ENCODE measurements at places on chromosomes 11 and 22. TPM values are rescaled to one million over a fixed set of nuclear protein-coding genes. Genes with fewer than 3 reads are reported as not detected.

The SYVN1 gene
- polyA plus RNA-seq, result 62.0 TPM

The UBQLNL gene
- 42.8 TPM for polyA plus RNA-seq

The TMEM191C gene
- 35.3 TPM for polyA plus RNA-seq

The CDKN1C gene
- polyA plus RNA-seq, result 15.2 TPM

The ZNF280B gene
- 22.8 TPM for polyA plus RNA-seq

The YIF1A gene
- polyA plus RNA-seq, result 82.6 TPM

DNA sequence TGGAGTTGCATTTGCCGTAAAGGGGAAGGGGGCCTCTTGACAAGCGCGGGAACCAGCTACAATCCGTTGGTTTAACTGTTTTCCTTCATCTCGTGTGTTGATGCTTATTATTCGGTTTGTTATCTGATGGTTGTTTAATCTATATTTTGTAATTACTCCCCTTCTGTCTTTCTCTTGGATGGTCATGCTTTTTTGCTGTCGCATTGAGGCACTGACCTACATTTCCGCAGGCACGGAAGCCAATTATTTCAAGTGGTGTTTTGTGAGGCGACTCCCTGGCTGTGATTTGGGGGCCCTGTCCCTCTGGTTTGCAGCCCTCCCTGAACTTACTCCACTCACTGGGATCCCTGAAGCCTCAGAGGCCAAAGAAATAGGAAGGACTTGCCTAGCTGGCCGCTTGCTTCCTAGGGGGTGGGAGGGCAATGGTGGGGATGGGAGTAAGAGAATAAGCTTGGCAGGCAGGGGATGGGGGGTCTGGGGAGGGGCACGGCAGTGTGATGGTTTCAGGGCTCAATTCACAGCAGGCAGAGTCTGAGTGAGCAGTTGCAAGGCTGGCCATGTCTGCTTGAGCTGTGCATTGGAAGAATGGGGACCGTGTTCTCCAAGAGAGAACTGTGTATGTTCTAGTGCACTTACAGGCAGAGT lies 165.8 kb upstream of the B3GAT1 start:
- no peak for DNase-seq

DNA sequence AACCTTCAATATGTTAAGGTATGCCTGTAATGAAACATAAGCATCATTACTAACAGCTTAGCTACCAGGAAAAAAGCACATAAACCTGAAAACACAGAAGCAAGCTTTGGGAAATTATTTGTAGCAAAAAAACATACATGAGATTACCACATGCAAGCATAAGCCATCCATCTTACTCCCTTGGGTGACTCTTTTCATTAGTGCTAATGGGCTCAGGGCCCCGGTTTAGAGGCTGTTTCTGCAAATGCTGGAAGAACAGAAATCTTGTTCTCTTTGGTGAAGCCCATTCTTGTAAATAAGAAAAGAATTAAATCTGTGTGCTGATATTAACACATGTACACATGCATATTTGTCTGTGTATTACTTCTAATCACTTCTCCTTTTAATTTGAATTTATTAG lies 314.3 kb downstream of the TTC28 start:
- no peak for DNase-seq

DNA sequence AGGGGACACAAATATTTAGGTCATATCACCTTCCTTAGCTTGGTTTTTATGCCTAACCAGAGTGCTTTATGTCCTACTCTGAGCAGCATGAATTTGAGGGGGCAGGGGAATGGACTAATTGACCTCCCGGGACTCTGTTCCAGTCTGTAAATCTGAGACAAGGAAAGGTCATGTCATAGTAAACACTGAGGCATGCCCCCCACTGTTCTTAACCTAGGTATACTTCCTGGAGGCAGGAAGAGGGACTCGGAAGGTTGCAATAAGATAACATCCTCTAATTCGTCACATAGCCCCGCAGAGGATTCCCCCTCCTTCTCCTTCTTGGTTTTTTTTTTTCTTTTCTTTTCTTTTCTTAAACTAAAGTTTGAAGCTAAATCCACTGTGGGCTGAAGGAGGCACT lies 540.3 kb upstream of the CADM1 start:
- DNase-seq, result no peak

GRCh38 chr11:59523541-59523940 lies 12.2 kb downstream of the OR4D9 start:
- DNase-seq, result no peak

DNA sequence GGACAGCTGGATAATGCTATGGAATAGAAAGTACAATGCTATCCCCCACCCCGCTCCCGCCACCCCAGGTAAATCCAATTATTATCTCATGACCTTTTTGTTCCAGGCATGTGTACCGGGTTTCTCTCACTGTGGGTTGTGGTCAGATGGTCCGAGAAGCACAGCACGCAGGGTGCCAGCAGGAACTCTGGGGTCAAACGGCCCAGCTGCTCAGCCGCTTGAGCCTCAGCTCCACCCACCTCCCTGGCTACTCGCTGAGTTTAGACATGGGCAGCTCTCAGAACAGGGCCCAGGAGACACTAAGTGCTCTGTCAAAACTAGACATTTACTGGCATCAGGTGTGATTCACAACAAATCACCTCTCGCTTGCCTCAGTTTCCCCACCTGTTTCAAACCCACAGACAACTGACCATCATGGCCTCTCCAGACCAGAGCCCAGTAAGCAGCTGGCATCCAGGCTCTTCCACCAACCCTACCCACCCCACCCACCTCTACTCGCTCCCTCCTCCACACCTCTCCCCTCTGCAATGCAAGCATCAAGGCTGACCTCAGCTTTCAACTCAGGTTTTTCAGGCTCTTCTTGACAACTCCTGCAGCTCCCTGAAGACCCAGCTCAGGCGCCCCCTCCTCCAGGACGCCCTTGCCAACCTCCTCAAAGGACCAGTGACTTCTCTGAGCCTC lies 13.0 kb upstream of the MFNG start:
- DNase-seq, result no peak

GRCh38 chr11:22371160-22371559 lies 33.0 kb downstream of the SLC17A6 start:
- DNase-seq, result no peak

DNA sequence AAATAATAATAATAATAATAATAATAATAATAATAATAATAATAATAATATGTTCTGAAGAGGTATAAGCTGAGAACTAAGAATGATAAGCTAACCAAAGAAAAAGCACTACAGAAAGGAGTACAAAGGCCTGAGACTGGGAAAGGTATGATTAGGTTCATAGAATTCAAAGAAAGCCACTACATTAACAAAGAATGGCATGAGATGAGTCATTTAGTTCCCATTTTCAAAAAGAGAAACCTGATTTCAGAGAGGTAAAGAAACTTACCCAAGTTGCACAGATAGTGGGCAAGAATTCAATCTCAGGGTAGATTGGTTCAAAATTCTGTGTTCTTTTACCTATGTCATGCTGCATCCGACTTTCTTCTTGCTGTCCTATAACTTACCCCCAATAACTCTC lies 350.9 kb downstream of the TTC28 start:
- no peak for DNase-seq

DNA sequence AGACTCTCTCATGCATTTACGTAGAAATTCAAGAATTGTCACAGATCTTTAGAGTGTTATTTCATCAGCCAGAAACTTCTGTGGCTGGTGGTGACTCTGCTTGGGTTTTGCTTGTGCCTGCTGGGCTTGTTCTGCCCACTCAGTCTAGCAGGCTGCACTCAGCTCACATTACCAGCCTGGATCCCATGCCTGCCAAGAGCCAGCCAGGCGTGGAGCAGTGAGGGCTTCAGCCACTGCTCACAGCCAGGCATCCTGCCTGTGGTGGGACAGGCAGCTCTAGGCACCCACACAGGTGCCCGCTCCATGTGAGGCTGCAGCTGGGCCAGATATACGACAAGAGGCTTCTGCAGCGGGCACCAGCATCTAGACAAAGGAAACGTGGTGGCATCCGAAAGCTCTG lies 1213.3 kb upstream of the RAG2 start:
- DNase-seq, result no peak

DNA sequence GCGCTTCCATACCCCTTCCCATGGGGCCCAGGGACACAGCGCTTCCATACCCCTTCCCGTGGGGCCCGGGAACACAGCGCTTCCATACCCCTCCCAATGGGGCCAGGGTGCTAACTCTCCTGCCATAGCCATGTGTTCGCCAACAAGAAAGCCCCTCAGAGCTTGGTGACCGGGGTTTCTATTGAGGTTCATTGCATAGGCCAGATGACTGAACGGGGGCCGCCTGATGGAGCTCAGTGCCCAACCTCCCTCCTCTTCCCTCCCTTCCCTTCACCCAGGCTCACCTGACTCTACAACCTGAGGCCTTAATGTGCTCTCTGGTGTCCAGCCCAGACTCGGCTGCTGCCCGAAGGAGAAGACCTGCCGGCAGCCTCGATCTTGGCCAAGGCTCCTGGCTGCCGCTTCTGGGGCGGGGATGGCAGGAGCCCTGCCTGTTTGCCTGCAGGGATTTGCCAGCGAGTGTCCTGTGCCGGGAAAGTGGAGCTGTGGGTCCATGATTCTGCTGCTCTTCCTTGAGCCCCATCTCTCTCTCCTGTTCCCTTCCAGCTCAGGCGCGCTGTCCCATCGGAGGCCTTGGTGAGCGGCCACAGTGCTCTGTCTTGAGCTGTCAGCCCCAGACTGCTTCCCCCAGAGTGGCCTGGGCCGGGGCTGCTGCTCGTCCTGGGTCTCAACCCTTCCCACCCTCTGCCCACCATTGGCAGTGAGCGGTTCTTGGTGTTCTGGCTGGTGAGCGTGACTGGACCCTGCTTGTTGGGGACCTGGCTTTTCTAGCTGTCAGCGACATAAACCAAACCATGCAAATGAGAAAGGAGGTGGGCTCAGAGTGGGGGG lies 267.0 kb downstream of the TBC1D22A start:
- no peak for DNase-seq

- no peak for DNase-seq
Observed at GRCh38 chr22:48406161-48406560, 1421.5 kb downstream of the BRD1 start.

DNA sequence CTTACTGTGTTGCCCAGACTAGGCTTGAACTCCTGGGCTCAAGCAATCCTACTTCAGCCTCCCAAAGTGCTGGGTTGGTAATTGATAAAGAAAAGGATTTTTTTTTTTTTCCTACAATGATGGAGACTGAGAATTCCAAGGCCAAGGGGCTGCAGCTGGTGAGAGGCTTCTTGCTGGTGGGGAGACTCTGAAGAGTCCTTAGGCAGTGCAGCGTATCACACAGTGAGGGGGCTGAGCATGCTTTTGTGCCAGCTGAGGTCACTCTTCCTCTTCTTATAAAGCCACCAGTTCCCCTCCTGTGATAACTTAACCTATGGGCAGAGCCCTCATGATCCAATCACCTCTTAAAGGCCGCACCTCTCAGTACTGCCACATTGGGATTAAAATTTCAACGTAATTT lies 28.2 kb upstream of the CCDC81 start:
- no peak for DNase-seq

DNA sequence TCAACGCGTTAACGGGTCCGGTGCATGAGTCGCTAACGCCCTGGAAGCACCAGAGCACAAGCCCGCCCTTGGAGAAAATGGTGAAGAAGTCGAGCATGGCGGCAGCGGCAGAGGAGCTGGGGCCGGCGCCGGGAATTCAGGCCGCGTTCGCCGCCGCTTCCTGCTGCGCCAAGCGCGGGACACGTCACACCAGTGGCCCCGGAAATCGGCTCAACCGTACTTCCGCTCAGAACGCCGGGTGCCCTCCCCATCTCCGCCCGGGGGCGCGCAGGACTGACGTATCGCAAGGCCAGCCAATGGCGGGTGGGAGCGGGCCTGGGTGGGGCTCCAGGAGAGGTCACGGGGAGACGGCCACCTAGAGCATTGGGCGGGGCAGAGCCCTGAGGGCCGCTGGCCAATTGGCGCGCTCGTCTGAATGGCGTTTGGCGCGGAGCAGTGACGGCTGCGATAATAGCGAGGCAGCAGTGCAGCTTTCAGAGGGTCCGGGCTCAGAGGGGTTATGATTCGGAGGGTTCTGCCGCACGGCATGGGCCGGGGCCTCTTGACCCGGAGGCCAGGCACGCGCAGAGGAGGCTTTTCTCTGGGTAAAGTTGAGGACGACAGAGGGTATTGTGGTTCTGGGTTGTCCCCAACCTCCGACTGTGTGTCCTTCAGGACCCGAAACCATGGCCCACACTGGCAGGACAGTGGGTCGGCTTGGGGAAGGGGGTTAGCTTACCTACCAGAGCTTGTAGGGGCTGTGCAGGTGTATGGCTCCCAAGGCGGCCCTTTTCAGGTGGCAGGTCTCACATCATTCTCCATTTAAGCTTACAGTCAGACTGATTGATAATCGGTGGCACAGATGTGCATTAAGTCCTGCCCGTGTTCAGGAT lies at the start of the genes FOXRED1 and SRPRA:
FOXRED1 (plus strand) TSS at position 447 of the 872 bp plus-strand sequence; CDS start at position 500, 53 bp downstream.
SRPRA (minus strand) TSS at position 188 of the 872 bp plus-strand sequence; CDS start at position 97, 91 bp downstream.
- DNase-seq, result peak; percentile 99

GRCh38 chr11:124470561-124471227 lies 25.2 kb upstream of the OR8B8 start:
- DNase-seq, result no peak

DNA sequence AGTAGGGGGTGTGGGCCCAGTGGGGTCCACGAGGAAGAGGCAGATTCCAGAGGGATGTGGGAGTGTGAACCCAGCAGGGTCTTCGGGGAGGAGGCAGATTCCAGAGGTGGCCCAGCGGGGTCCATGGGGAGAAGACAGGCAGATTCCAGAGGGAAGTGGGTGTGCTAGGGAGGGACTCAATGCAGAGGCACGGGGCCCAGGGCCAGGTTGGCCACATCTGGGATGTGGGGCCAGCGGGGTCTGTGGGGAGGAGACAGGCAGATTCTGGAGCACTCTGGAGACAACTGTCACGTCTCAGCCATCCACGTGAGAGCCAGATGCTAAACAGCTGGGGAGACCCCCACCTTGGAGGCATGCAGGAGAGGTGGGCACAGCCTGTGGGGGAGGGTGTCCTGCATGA lies 582.6 kb downstream of the TBC1D22A start:
- no peak for DNase-seq

GRCh38 chr11:113481672-113482071 lies 6.5 kb upstream of the DRD2 start:
- no peak for DNase-seq

DNA sequence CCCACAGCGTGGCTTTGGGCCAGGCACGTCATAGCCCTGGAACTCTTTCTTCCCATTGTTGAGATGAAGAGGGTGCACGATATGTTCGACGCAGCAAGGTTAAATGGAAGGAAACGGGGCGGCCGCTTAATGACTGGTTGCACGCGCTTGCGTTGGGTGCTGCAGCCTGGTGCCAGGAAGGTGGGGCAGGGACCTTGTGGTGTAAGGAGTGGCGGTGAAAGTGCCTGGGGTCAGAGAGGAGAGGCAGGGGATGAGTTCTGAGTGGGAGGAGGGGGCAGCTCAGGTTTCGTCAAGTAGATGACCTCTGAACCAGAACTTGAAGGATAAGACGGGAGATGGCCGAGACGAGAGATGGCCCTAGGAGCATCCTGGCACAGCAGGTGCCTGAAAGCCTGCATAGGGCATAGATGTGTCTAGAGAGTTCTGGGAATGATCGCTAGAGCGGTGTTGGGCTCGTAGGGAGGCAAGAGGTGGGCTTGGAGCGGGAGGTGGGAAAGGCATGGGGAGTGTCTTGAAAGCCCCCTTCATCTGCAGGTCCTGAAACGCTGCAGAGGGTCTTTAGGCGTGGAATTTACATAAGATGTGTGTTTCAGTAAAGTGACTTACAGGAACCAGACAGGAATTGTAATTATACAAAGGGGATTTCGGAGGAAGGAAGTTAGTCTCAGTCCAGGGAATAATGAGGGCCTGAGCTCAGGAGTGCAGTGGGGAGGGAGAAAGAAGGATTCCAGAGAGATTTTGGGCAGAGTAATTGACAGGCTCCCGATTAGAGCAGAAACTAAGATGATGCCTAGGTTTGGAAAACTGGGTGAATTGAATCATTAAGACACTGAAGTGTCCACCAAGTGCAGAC lies 43.2 kb upstream of the CLDN5 start:
- peak; percentile 18 for DNase-seq
